Activated T-helper 1 cell treated with anti-CD3 and anti-CD28 coated beads, Interleukin-2, amount 50 U/mL, for 16 hours (primary cell): ENCODE measurements at places on chromosomes 11 and 22.

GRCh38 chr11:59756558-59756840 is 1.3 kb downstream of the STX3 start:
- DNase-seq: no peak

DNA sequence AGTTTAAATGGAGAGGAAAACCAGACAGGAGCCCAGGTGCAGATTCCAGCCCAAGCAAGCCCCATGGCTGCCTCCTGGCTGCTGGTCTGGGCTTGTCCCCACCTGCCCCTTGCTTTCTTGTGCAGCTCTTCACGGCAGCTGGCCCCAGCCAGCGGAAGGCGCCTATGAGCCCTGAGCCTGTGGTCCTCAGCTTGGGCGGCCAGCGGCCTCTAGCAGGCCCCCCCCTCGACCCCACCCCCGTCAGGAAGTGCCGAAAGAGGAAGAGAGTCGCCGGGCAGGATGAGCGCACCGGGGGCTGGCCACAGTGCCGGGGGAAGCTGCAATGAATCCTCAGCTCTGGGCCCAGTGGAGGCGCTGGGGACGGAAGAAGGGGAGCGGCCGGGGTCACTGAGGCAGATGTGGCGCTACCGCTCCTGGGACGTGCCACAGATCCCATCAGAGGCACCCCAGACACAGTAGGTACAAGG is 2.1 kb upstream of the DGKZ start:
- no peak for DNase-seq

GRCh38 chr11:95371153-95371552 is 140.2 kb upstream of the SESN3 start:
- no peak for DNase-seq

DNA sequence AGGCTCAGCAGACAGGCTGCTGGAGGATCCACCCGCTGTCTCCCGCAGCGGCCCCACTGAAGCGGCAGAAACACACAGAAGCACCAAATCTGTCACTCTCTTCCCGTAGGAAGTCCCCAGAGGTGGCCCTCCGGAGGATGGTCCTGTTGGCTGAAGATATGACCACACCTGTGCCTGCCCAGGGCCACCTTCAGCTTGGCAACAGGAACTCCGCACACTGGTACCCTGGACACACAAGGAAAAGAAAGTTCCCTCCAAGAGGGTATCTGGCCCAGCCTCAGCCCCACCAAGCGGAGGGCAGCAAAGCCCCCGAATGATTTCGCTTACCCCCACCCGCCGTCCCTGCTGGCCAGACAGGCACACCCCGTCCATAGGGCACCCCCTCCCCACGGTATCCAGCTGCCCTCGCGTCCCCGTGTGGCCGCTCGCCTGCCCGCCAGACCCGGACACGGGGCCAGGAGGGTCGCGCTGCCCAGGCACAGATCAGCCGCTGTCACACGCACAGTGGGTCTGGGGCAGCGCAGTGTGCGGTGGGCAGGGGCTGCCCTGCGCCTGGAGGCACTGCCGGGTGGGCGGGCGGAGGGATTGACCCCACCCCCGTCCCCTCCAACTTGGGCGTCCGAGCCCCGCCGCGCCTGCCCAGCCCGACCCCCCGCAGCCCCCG is 7.0 kb downstream of the RASSF7 start:
- DNase-seq: no peak

DNA sequence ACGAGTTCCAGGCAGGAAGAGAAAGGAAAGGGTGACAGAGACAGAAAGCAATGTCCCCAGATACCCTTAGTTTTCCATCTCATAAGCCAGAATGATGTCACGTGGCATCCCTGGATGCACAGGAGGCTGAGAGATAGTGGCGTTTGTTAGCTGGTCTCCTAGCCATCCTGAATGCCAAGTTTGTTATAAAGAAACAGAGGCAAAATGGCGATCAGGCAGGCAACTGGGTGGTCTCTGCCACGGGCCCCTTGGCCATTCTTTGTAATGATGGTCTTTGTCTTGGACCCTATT is 5.3 kb downstream of the SMIM38 start:
- no peak for DNase-seq

- no peak for DNase-seq
These were observed 230.8 kb downstream of the CTTN start for GRCh38 chr11:70628855-70629844.

DNA sequence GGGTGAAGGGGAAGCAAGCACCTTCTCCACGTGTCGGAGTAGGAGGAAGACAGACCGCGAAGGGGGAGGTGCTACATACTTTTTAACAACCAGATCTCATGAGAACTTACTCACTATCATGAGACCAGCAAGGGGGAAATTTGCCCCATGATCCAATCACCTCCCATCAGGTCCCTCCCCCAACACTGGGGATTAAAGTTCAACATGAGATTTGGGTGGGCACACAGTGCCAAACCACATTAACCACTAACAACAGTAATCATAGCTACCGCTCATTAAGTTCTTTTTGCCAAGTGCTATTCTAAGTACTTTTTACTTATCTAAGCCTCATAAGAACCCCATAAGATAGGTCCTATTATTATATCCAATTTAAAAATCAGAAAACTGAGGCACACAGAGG is 450.5 kb upstream of the DDI1 start:
- DNase-seq: no peak

DNA sequence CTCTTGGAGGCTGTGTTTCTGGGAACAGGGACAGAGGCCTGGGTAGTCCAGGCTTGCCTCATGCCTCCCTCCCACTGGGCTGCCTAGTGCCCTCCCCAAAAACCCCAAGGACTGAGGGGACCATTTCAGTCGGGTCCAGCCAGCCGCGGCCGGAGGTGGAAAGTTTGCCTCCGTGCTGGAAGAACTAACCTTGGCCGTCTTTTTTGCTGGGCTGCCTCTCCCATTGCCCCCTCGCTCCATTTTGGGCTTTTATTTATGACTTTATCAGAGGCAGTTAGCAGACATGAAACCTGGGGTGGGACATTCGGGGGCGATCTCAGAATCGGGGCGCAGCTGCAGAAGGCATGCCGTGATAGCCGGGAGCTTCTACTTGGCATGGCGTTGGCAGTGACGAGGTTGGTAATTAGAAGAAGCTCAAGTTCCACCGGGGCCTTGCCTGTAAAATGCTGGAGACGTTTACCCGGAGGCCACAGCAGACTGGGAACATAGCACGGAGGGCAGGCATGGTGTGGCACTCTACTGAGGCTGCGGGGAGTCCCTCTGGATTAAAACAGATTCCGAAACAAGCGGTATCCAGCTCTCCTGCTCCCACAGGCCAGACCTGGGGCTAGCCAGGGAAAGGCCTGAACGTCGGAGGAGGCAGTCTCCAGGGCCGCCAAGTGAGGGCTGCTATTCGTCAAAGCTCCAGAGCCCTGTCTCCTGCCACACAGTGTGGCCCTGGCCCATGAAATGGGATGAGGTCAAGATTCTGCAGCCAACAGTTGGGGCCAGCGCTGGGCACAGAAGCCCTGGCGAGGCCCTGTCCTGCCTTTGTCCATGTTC is 76.4 kb upstream of the PPARA start:
- no peak for DNase-seq

DNA sequence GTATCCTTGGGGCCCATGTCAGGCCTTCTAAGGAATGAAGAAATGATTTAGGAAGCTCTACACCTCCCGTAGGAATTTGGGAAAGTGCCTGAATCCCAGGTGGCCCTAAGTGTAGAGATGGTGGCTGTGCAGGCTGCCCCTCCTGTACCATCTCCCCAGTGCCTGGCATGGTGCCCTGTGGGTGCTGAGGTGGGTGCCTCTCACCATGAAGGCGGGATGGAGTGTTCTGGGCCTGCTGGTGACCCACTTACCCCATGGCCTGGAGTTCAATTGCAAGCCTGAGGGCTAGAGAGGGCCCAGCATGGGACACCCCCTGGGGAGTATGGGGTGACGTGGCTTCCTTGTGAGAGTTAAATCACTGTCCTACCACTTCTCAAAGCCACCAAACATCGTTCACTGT is 19.8 kb downstream of the SAMM50 start:
- DNase-seq: no peak

DNA sequence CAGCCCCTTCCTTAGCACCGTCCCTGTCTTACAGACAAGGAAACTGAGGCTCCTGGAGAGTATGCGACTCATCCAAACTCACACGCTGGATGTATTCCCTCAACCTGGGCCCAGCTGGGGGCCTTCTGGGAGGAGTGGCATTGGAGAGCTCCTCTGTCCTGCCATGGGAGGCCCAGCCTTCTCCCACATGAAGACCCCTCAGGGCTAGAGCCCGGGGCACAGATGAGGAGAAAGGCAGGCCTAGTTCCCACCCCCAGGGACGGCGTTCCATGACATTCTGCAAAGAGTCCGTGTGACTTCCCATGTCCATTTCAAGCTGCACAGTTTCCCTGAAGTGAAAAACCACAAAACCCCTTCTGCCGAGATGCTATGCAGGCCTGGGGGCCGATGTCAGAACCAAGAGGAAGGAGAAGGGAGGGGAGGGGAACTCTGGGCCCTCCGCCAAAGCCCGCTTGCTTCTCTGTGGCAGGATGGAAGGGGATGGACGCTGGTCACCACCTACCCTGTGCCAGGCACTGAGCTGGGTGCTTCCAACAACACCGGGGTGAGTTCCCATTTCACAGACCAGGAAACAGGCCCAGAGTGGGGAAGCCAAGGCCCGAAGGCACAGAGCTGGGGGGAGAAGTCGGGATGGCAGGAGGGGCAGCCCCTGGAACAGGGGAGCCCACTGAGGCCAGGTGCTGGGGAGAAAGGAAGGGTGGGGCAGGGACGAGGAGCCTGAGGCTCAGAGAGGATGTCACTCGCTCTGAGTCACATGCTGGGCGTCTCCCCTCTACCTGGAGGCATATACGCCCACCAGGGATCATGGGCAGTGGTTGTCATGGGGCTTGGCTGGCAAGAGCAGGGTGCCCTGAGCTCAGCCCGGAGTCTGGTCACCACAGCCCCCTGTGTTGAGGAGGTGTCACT is 15.7 kb downstream of the RAC2 start:
- no peak for DNase-seq

- no peak for DNase-seq
These were observed 94.3 kb downstream of the SOX6 start for GRCh38 chr11:16261836-16262644.

DNA sequence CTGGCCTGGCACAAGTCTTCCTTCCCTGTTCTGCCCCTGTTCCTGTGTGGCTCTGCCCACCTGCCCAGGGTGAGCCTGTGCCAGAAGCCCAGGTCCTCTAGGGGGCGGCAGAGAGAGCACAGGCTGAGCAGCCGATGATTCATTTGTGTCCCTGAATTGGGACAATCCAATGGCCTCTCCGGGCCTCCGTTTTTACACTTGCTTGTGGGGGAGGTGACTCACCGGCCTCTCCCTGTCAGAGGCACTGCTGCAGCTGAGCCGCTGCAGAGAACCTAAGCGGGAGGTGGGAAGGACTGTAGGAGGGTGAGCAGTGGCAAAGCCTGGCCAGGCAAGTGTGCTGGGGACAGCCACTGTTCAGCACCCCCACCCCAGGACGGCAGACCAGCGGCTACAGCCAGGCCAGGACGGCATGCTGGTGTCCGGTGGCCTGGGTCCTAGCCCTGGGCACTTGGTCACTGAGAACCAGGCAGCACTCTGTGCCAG is 65.2 kb upstream of the LMO1 start:
- DNase-seq: peak; percentile 17

GRCh38 chr11:62572431-62572830 is 1.3 kb downstream of the EEF1G start:
- DNase-seq: no peak

- no peak for DNase-seq
These were observed 435.0 kb upstream of the CADM1 start for GRCh38 chr11:115939104-115939730.

DNA sequence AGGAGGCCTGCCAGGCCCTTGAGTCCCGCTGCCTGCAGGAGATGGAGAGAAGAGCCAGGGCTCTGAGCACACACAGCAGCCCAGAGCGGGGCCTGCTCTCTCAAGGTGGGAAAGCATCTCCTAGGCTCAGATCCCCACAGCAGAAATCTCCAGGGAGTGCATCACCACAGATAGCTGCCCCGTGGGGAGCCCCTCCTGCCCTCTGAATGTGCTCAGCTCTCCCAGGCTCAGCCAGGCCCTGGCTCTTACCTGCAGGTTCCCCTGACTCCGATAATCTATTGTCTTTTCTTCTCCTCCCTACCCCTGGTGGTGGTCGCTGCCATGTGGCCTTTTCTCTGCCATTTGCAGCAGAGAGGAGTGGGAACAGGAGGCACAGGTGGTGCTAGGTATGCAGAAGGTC is 49.9 kb downstream of the BTG4 start:
- no peak for DNase-seq

GRCh38 chr11:118198370-118198769 is 21.9 kb upstream of the SCN2B start:
- peak; percentile 68 for DNase-seq

- DNase-seq: no peak
These were observed 19.9 kb upstream of the TEF start for GRCh38 chr22:41361716-41362310.

DNA sequence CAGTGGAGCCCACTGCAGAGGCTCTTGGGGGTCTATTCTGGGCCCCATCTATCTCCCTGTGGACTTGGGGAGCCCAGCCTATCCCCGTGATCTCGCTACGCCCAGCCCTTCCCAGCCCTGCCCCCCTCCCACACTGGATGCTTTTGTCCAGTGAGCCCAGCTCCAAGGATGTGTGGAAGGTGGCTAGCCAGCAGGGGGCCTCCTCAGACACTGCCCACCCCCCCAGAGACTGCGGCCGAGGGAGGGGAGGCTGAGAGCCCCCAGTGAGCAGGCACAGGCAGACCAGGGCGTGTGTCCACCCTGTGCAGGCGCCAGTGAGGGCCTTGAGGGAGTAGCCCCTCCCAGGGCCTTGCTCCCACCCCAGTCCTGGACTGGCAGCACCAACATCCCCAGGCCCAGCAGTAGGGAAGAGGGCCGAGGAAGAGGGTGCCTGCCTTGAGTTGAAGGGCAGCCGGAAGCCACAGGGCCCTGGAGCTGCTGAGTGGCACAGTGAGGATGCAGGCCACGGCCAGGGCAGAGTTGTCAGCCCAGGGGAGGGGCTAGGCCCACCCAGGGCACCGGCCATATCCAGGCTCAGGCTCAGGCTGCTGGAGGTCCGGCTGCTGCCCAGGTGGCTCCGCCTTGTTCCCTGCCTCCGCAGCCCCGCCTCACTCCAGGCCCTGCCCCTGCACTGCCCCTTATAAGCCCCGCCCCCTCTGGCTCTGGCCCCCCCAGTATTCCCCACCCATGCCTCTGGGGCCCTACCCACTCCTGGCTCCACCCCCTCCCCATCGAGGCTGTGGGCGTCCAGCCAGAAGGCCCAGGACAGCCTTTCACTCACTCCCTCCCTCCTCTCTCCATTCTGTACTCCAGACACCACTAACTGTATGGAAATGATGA is 28.0 kb downstream of the MOB2 start:
- DNase-seq: no peak
